Osteoblast (primary cell): ENCODE measurements at places on chromosomes 3 and 15. TPM values are rescaled to one million over a fixed set of nuclear protein-coding genes. Genes with fewer than 3 reads are reported as not detected.

Gene ITIH3
- under 0.01 TPM in 1 of 2 replicates, not detected in the other for total RNA-seq

Gene ADIPOQ
- under 0.01 TPM in 2 replicates for total RNA-seq

Gene RBMS3
- 80.4 and 81.1 TPM in 2 replicates for total RNA-seq

Gene CPLX3
- not detected in 2 replicates for total RNA-seq

Gene TXNRD3
- total RNA-seq = 18.1 and 20.3 TPM in 2 replicates

Gene ADCY5
- total RNA-seq = 0.59 and 0.72 TPM in 2 replicates

Gene SAXO2
- total RNA-seq = 1.1 and 6.2 TPM in 2 replicates

Gene ISG20
- total RNA-seq = 2.1 and 3.3 TPM in 2 replicates

Gene HAPLN3
- total RNA-seq = 14.7 and 18.8 TPM in 2 replicates

Gene SMARCC1
- total RNA-seq = 46.3 and 46.7 TPM in 2 replicates

Gene MGLL
- total RNA-seq = 10.6 and 18.1 TPM in 2 replicates

Gene BCL2A1
- total RNA-seq = 0.29 TPM in 1 of 2 replicates, not detected in the other

Gene TERC
- total RNA-seq = 144 and 200 TPM in 2 replicates

Gene SLC9A9
- 6.5 and 8.3 TPM in 2 replicates for total RNA-seq

Gene RPL22L1
- 232 and 297 TPM in 2 replicates for total RNA-seq

Gene PTPN9
- 23.9 and 24.2 TPM in 2 replicates for total RNA-seq

Gene ANKRD34C
- total RNA-seq = not detected in 2 replicates

Gene CPNE9
- total RNA-seq = not detected in 2 replicates

Gene PLA2G4E
- total RNA-seq = not detected in 2 replicates

Gene GATA2
- 0.72 and 0.88 TPM in 2 replicates for total RNA-seq

Gene PAQR5
- total RNA-seq = 1.1 and 1.5 TPM in 2 replicates

Gene POLQ
- total RNA-seq = 1.4 and 1.5 TPM in 2 replicates

Gene BSN
- under 0.01 and 0.29 TPM in 2 replicates for total RNA-seq

Gene PIGB
- 17.0 and 27.1 TPM in 2 replicates for total RNA-seq

Gene NEK11
- 14.5 and 20.9 TPM in 2 replicates for total RNA-seq

Gene ROPN1
- not detected in 2 replicates for total RNA-seq

Gene FETUB
- total RNA-seq = not detected in 2 replicates

Gene FBXW12
- total RNA-seq = not detected in 2 replicates

Gene KNL1
- total RNA-seq = 3.5 and 3.6 TPM in 2 replicates

Gene TMCO5A
- not detected in 2 replicates for total RNA-seq

Gene POMGNT2
- 10.1 and 10.3 TPM in 2 replicates for total RNA-seq

Gene GOLGA8T
- not detected in 2 replicates for total RNA-seq

Gene PP2D1
- total RNA-seq = not detected in 2 replicates

Gene OR5K1
- total RNA-seq = not detected in 2 replicates

Gene FAM43A
- 14.7 and 17.0 TPM in 2 replicates for total RNA-seq

Gene CNTN3
- total RNA-seq = 0.29 and 0.36 TPM in 2 replicates

Gene CPN2
- total RNA-seq = under 0.01 and 0.29 TPM in 2 replicates

Gene AP3B2
- total RNA-seq = under 0.01 and 0.36 TPM in 2 replicates

Gene DUT
- total RNA-seq = 43.6 and 49.2 TPM in 2 replicates

Gene SPINT1
- 0.72 and 0.88 TPM in 2 replicates for total RNA-seq

Gene CP
- 0.88 and 1.4 TPM in 2 replicates for total RNA-seq

Gene FOXB1
- not detected in 2 replicates for total RNA-seq

Gene TIMP4
- 2.4 and 3.3 TPM in 2 replicates for total RNA-seq

Gene GOLGA6D
- not detected in 2 replicates for total RNA-seq

Gene RTP1
- total RNA-seq = not detected in 2 replicates

Gene P2RY12
- total RNA-seq = not detected in 2 replicates

Gene EXOSC7
- total RNA-seq = 25.0 and 31.8 TPM in 2 replicates

Gene MOBP
- total RNA-seq = not detected in 2 replicates

Gene FEZF2
- total RNA-seq = not detected in 2 replicates

Gene CKMT1A
- not detected in 2 replicates for total RNA-seq

Gene TNIK
- 7.6 and 8.8 TPM in 2 replicates for total RNA-seq

Gene ARHGAP11A
- total RNA-seq = 7.2 and 8.8 TPM in 2 replicates

Gene CHRD
- total RNA-seq = 0.29 and 0.36 TPM in 2 replicates

Gene RCCD1
- total RNA-seq = 11.2 TPM in 2 replicates

Gene MAP4
- 158 TPM in 2 replicates for total RNA-seq
